ENCODE measurements at places on chromosomes 7 and 10.

DNA sequence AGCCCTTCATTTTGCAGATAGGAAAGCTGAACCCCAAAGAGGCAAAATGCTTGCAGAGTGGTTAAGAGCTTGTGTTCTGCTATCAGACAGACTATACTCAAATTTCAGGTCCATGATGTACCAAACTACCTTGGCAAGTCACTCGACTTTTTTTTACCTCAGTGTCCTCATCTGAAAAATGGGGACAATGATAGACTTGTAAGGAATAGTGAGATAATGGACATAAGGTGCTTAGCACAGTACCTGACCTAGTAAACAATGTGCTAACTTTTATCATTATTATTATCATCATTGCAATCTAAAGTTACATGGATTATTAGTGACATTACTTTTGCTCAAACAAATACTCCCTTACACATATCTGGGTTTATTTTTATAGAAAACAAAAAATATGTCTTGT is 79.4 kb upstream of the ARID5B start:
- no peak for DNase-seq

GRCh38 chr7:13262929-13263530 is 575.6 kb downstream of the ARL4A start:
- peak; percentile 60 for DNase-seq

DNA sequence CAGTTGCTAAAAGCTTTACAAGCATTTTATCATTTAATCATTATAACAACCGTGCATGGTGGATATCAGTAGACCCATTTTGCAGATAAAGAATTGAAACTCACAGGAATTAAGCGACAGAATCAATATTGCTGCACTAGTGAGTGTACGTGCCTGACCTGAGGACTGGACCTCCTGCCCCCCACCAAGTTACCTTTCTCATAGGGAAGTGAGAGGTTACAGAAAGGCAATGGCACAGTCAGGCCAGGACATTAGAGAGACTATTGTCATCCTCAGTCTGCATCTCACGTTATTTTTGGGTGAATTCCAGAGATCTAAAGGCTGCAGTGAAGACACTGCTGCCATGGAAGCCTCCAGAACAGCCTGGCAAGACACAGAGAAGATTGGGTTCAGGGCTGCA is 80.9 kb downstream of the WDFY4 start:
- no peak for DNase-seq

GRCh38 chr10:24463611-24464426 is 254.9 kb downstream of the KIAA1217 start:
- DNase-seq: peak; percentile 82

GRCh38 chr7:43584195-43584586 is 1.3 kb downstream of the STK17A start:
- peak; percentile 81 for DNase-seq

DNA sequence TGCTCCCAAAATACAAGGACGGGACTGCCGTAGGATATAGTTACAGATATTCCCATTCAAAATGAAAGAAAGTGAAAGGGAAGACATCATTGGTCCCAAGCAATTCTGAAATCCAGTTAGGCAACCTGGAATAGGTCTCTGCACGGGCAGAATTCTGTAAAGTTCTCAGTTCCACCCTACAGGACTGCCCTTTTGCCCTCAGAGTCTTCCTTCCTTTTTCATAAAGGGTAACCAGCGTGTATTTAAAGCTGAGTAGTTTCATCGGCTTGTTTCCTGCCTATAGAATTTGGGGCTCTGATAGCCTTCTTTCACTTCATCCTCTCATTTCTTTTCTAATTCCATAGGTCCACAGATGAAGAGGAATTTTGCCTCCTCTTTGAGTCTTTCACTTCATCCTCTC is 20.0 kb downstream of the COPG2 start:
- DNase-seq: no peak

DNA sequence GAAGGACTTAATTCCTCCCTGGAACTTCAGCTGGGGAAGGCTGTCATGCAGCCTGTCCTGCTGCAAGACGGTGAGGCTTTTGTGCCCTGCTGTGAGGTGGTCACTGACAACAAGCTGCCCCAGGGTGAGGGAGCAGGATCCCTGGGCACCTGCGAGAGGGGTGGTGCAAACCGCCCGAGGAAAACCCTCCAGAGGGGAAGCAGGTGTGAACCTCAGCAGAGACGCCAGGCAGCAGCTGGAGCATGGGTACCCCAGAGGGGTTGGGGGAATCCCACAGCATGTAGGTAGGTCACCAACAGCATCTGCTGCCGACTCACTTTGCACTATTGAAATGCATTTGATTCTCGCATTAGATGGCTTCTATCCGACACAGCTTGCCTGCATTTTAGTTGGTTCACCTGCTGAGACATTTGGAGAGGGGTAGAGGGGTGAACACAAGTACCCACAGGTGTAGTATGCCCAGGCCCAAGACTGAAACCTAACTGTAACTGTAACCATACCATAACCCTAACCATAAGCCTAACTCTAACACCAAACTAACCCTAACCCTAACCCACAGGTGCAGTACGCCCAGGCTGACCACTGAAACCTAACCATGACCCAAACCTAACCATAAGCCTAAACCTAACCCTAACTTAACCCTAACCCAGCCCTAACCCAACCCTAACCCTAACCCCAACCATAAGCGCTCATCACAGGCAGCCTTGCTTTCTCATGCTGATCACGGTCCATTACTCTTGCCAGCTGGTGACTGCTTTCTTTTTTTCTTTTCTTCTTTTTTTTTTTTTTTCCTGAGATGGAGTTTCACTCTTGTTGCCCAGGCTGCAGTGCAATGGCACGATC is 85.9 kb downstream of the ELFN1 start:
- DNase-seq: no peak

- DNase-seq: no peak
Observed at GRCh38 chr7:1590476-1590875, 20.6 kb upstream of the PSMG3 start.

GRCh38 chr7:71972534-71972933 is 439.6 kb downstream of the CALN1 start:
- no peak for DNase-seq

- no peak for DNase-seq
Observed at GRCh38 chr10:72502581-72502980, 123.3 kb downstream of the MICU1 start.

- DNase-seq: peak; percentile 89
Observed at GRCh38 chr7:107922886-107923285, 31.9 kb downstream of the DLD start.

DNA sequence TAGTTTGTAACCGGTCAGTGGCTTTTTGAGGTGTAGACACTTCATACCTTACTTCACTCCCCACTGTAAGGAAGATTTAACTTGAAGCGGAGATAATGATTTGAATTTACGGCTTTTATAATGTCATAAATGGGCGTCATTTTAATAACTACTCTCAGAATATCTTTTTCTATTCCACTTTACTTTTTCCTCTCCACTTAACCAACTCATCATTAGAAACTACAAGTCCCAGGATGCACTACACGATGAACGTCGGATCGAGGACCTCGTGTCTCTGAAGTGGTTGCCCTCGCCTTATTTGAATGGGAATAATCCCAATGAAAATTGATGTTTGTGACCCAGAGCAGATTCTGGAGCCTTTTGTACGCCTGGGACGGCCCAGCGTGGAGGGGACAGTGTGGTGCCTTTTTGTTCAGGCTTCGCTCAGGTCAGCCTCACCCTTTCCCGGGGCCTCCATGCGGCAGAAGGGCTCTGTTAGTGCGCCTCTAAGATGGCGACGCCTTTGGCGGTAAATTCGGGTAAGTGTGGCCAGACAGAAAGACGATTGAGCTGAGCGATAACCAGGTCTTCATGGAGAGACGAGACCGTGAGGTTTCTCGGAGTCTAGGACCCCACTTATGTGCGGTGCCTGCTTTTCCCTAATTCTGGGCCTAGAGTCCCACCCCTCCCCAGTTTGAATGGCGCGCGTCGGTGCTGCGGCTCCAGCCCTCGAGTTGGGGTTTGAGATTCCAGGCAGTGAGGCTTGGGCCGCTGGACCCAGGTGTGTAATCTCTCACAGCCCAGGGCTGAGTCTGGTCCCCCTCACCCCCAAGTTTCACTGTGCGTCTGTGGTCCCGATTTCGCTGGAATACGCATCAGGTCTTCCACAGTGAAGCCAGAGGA is at the start of gene NUP205:
NUP205 (plus strand) TSS at position 463 of the 882 bp plus-strand sequence; CDS start at position 491, 28 bp downstream.
- peak; percentile 84 for DNase-seq

DNA sequence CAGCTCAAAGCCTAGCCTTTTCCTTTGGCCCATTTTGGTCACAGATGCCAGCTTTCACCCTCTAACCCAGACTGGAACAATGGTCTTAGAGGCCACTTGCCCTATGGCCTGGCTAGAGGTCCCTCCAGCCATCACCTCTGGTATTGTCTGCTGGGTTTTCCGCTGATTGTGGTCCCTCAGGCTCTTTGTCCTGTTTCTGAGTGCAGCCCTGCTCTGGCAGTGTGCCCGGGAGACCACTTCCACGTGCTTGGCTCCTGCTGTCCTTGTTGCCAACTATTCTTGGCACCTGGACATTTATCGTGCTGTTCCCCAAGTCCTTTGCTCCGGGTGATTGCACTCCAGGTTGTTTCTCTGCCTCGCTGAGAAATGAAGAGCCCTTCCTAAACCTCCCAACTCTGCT is 53.3 kb upstream of the FAM180A start:
- DNase-seq: no peak

DNA sequence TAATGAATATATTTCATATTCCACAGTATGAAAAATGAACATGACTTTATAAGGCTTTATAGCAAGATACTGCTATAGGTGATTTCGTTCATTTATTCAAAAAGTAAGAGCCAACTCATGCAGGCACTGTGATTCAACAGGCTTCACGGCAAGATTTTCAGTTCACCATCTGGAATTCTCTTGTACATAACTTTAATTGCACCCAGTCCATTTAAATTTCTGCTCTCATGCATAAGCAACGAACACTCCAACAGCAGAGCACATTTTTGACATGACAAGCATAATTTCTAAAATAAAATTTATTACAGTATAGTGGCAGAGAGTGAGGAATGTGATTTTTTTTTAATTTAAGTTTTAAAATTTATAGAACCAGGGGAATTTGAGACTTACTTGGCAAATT is 436.1 kb downstream of the PHTF2 start:
- DNase-seq: no peak

GRCh38 chr7:130079846-130080394 is 9.6 kb downstream of the KLHDC10 start:
- no peak for DNase-seq

DNA sequence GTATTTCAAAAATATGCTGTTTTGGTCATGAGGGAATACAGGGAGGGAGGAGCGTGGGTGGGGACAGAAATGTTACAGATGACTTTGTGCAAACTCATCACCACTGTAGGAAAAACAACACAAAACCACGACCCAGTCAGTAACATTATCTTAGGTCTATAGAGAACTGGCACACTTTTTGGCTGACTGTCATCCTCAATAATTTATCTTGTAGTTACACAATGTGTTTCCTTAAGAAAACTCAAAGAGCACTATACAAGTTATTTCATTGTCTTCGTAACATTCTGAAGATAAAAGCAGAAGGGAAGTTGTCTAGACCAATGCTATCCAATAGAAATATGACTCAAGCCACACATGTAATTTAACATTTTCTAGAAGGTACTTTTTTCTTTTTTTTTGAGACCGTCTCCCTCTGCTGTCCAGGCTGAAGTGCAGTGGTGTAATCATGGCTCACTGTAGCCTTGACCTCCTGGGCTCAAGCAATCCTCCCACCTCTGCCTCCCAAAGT is 16.9 kb upstream of the CDK14 start:
- peak; percentile 48 for DNase-seq

- DNase-seq: no peak
Observed at GRCh38 chr10:61279400-61279799, 173.8 kb downstream of the TMEM26 start.

DNA sequence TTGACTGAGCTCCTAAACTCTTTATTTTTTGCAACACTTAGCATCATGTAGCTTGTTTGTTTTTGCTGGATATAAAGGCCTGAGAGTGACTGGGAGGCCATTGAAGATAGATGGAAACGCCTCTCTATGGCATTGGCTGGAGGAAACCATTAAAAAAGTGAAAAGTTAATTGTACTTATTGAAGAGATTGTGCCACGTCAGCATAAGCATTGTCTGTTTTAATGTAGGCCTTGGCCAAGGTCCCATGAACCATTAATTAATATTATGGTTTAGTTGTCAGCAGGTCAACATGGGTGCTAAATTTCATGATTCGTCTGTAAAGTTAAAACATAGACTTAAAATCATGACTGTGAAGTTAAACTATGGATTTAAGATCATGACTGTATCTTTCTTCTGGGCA is 178.6 kb downstream of the GATA3 start:
- no peak for DNase-seq

DNA sequence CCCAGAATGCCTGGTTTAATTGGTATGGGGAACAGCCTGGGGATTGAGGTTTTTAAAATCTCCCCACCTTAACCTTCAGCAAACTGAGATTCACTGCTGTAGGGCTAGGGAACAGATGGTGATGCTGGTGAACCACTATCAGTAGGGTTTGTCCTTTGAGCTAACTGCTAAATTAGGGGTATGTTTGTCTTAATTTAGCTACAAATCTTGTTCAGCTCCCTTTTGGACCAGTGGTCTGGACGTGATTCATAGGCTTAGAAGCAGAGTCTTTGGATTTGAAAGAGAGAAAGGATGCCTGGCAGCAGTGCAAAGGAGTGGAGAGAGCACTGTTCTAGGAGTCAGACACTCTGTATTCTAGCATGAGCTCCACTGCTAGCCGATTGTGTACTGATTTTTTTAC is 2.8 kb downstream of the HDAC9 start:
- DNase-seq: no peak

GRCh38 chr7:84950836-84951235 is 236.0 kb downstream of the SEMA3D start:
- DNase-seq: peak; percentile 5

GRCh38 chr10:131451407-131452015 is 140.0 kb upstream of the TCERG1L start:
- DNase-seq: no peak

GRCh38 chr7:25392588-25393338 is 164.5 kb upstream of the NPVF start:
- no peak for DNase-seq

GRCh38 chr7:51731075-51731474 is 414.5 kb upstream of the COBL start:
- DNase-seq: no peak

Measured in fibroblast of villous mesenchyme (primary cell).